NCI-H526 (cell line): ENCODE measurements at places on chromosomes 2 and 18.

DNA sequence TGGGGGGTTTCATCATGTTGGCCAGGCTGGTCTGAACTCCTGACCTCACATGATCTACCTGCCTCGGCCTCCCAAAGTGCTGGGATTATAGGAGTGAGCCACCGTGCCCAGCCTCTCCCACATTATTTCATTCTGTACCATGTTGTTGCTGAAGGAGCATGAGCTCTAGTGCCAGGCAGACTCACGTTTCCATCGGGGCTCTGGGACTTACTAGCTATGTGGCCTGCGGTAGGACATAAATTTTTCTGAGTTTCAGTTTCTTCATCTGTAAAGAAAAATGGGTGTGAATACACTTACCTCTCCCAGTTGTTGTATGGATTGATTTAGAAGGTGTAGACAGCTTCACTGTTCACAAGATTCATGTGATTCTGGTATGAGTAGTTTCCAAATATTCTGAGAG is 30.8 kb upstream of the CCL20 start:
- no peak for DNase-seq

DNA sequence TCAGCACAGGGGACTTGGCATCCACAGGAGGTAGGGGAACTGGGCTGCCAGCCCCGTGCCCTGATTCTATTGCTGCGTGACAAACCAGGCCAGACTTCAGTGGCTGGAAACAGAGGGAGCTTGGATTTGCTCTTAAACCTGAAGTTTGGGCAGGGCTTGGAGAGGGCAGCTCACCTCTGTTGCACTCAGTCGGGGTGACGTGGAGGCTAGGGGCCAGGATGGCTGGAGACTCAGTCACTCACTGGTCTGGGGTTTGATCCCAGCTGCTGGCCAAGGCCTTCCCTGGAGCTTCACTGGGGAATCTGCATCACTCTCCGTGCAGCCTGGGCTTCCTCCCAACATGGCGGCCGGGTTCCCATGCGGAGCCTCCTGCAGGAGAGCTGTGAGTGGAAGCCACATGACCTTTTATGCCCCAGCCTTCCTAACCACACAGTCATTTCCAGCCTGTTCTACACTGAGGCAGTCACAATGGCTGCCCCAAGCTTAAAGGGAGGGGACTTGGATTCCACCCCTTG is 175.2 kb upstream of the HDAC4 start:
- no peak for DNase-seq

GRCh38 chr18:45197526-45197970 is 417.7 kb upstream of the SLC14A2 start:
- no peak for DNase-seq

- no peak for DNase-seq
Measured at GRCh38 chr2:204064119-204064518, 127.6 kb downstream of the ICOS start.

DNA sequence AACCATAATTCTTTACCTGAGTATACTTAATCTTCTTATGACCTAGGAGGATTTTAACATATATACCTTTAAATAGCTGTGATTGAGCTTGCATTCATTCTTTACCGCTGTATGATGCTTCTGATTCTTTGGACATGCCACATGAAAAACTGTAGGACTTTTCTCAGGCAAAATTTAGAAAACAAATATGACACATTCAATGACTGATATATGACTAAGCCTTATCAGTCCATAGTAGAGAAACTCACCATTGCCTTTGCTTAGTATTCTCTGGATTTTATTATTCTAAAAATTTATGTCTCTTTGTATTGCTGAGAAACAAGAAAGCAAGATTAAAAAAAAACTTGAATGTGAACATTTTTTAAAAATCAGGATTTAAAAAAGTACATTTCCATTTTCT is 3.7 kb downstream of the FAM171B start:
- DNase-seq: no peak

DNA sequence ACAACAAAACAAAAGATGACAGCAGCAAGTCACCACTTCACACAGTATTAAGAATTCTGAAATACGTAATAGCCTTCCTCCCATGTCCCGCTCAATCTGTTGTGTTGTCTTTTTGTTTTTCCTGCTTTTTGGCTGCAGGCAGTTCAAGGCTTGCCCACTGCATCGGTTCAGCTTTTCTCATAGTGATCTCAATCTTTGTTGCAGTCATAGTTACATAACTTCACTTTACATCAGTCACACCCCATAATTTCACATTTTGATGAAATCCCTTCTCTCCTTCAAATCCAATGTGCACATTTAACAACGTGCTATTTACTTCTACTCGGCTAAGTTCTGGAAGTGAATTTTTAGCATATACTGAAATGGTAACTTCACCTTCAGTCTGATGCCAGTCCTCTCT is 33.8 kb upstream of the HAAO start:
- no peak for DNase-seq

DNA sequence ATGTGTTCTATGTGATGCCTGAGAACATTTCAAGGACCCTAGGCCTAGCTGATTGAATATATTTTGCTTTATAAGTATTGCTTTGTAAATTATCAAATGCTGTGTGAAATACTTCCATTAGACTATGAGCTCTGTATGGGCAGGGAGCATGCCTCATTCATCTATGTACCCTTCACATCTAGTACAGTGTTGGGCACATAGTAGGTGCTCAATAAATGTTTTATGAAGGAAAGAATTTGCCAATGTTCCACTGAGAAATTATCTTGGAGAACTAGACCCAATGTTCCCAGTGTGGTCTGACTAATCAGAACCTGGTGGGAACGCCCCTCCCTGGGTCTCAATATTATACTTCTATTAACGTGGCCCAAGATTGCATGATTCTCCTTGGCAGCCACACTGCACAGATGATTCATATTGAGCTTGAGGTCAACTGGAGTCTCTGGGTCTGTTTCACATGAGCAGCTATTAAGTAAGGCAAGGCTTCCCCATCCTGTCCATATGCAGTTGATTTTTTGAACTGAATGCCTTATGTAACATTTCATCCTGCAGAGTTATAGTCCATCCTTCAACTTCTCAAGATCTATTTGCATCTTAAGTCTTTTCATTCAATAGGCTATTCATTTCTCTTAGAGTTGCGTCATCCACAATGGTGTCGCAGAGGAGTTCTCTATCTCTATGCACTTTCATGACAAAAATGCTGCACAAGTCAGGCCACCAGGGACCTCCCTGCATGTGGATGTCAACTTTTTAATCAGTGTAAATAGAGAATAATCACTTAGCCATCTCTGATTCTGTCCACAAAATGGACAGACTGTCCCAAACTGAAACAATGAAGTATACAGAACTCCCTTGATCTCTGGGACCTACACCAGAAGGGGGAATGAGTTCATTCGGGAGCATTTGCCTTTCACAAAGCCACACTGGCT is 257.6 kb downstream of the CYP26B1 start:
- no peak for DNase-seq

DNA sequence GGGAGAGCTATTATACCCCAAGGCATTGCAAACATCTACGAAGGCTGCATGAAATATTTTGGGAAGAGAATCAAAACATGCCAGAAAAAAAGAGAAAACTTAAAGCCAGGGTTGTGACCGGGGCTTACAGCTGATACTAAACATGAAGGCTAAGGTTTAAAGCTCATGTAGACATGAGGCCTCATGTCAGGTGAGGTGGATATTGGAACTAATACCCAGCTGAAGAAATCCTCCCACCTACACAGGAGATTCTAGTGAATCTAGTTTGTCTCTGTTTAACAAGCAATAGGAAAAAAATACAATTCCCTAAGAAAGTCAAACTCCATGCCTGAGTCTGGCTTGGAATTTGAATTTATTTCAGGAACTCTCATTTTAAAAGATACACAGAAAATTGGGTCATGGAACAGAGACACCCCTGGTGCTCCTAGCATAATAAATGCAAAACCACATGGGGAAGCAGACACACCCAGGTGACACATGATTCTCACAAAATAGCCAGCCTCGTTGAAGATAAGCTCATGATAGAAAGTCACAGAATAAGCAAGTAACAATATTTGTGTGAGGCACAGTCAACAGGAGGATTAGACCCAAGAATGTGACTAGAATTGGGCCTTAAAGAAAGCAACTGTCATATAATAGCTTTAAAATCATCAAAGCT is 42.2 kb downstream of the UPP2 start:
- DNase-seq: no peak

GRCh38 chr2:128734521-128735295 is 416.0 kb upstream of the HS6ST1 start:
- peak; percentile 32 for DNase-seq

- no peak for DNase-seq
Measured at GRCh38 chr2:73494031-73494430, 108.4 kb downstream of the ALMS1 start.

- DNase-seq: peak; percentile 46
Measured at GRCh38 chr2:25309402-25309801, 32.3 kb downstream of the DNMT3A start.

DNA sequence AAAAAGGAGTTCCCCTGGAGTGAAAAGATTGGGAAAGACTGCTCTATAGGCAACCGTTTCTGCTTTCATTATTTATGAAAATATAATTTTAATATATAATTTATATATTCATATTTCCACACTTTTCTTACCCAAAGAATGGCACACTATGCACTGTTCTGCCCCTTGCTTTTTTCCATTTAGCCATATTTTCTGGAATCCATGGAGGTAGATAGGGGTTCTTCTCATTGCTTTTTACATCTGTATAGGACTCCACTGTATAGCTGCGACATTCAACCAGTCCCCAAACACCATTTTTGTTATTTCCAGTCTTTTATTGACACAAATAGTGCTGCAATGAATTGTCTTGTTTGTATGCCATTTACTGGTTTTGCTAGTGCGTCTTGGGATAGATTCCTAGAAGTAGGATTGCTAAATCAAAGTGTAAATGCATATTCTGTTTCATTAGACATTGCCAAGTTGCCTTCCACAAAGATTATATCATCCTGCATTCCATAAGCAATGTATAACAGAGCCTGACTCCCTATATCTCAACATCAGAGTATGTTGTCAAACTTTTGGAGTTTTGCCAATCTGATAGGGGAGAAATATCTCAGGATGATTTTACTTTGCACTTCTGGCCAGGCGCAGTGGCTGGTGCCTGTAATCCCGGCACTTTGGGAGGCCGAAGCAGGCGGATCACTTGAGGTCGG is 26.6 kb upstream of the TCF7L1 start:
- no peak for DNase-seq

DNA sequence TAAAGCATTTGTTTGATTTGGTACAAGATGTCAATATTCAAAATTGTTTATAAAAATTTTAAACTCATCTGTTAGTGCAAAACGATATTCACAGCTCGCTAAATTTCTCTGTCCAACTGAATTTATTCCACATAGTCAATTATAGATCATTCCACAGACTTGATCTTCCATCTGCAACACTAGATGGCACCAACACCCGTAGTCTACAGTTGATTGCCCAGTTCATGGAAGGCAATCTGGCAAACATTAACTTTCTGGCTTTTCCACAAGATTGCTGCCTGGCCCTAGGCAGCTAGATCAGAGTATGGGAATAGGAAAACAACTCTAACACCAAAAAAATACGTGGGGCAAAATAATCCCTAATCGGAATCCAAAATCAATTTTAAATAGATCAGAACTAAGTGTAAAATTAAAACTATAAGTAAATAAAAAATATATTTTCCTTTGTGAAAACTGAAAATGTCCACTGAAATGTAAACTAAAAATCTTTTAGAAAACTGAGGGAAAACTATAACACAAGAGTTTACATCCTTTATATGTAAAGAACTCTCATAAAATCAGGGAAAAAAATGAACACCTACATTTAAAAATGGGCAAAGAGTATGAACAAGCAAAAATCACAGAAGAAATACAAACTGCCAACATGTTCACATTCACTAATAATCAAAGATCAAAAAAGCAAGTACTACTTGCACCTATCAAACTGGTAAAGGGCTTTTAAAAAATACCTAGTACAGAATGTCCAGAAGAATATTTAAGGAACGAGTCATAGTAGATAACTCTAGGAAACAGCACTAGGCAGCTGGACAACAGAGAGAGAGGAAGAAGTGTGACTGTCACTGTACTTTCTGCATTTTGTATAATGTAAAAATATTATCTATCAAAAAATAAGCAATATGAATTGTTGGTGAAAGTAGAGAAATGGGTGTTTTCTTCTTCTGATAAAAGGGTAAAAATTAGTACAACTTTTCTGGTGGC is 35.0 kb downstream of the RTN4 start:
- DNase-seq: peak; percentile 78

DNA sequence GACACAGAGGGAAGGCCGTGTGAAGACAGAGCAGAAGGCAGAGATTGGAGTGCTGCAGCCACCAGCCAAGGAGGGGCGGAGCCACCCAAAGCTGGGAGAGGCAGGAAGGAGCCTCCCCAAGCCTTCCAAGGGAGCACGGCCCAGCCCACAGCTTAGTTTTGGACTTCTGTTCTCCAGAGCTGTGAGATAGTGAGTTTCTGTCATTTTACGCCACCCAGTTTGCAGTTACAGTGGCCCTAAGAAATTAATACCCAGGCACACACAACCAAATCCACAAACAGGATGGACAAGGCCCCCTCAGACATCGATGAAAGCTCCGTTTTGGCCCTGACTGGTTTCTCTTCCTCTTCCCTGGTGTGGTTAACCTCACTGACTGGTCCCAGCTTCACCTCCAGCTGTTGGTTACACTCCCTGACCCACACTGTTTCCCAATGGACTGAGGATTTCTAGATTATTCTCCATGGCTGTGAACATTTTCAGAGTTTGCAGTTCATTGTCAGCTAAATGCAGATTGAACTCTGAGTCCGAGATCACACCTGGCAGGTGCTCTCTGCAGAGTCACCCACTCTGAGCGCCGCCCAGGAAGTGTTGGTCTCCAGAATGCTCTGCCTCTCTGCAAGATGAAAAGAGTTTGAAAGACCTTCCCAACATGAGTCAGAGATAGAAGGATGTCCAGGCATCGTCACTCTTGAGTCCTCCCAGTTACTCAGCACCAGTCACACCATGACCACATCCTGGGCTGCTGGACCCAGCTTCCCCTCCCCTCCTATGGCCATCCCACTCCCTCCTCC is 100.2 kb downstream of the TWIST2 start:
- DNase-seq: no peak

DNA sequence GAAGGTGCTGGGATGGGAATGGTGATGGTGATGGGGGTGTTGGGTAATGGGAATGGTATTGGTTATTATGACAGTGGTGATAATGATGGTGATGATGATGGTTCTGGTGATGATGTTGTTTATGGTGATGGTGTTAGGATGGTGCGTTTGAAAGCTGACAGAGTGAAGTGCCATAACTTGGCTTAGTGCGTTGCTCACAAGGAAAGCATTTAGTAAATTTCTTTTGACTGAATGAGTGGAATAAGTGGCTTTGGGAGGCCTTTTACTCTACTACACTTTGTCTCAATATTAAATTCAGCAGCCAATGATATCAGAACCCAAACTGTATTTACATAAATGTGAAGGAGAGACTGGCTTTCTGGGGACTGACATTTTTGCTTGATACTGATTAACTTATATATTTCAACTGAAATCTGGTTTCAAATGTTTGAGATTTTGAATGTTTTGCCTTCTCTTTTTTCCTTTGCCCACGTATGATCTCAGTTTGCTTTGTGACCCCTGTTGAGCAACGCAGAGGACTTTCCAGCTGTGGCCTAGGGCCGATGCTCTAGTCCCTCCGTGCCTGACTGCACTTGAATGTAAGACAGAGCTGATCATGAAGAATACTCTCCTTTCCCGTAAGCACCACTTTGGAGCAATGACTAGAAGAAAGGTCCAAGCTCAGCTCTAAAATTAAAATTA is 128.5 kb upstream of the SH3BP4 start:
- no peak for DNase-seq
